ENCODE measurements at places on chromosomes 3 and 15.

- no peak overlapping the region for H3K4me3 ChIP-seq
- H3K4me1 ChIP-seq: no peaks in the 10 kb centered on the region
- H3K36me3 ChIP-seq: no peaks in the 10 kb centered on the region
These were observed 87.6 kb downstream of the P2RY1 start for GRCh38 chr3:152922554-152922953.

- H3K27me3 ChIP-seq: peaks cover 61% of the 10 kb centered on the region
- H3K27ac ChIP-seq: no peak overlapping the region
- no peaks in the 10 kb centered on the region for H3K4me1 ChIP-seq
- no peak for DNase-seq
These were observed 7.5 kb upstream of the TBC1D21 start for GRCh38 chr15:73865904-73866303.

DNA sequence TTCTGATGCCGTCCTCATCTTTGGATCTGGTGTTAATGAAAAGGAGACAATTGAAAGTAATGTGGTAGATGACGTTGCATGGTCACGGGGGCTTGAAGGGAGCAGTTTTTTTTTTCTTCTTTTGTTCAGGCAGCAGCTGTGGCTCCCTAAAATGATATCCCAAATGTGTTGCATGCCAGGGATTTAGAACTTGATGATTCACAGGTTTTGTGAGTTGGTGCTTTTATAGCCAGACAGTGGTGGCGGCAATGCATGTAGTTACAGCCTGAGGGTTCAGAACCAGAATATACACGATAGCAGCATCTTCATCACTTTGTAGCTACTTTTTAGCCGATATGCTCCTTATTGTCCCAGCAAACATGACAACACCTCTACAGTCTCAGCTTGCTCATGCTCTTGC is 133.4 kb downstream of the CHST2 start:
- H3K4me1 ChIP-seq: no peaks in the 10 kb centered on the region
- H3K27me3 ChIP-seq: no peaks in the 10 kb centered on the region
- no peaks in the 10 kb centered on the region for H3K36me3 ChIP-seq
- H3K27ac ChIP-seq: no peak overlapping the region
- DNase-seq: no peak
- no peak overlapping the region for H3K4me3 ChIP-seq

DNA sequence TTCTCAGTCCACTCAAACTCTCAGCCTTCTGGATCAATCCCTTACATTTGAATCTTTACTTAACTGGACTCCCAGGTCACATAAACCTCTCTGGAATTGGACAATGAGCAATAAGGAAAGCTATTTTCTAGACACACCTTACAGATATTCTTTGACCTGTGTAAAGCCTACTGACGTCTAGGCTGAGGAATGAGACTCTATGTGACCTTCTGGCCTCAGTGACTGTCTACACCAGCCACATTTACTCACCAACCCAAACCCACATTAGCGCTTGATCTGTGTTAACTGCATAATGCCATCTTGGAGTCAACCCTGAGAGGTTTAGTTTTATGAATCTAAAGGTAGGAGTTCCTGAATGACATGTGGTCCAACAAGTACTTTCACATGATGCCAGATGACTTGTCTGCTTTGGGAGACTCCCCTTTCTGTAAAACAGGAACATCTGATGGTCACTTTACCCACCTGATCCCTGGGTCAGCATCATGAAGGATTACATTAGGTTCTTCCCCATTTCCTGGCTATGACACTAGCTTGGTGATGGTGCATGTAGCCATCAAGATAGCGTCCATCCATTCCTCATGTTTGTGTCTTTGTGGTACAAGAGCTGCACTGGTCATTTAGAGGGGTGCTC is 11.4 kb upstream of the COMMD2 start:
- peaks cover 32% of the 10 kb centered on the region for H3K27me3 ChIP-seq
- no peak for DNase-seq
- no peak overlapping the region for H3K4me3 ChIP-seq
- no peaks in the 10 kb centered on the region for H3K4me1 ChIP-seq

- no peaks in the 10 kb centered on the region for H3K27me3 ChIP-seq
- H3K4me1 ChIP-seq: peaks cover 17% of the 10 kb centered on the region
- no peak overlapping the region for H3K4me3 ChIP-seq
These were observed 23.7 kb downstream of the CEP19 start for GRCh38 chr3:196688349-196688748.

DNA sequence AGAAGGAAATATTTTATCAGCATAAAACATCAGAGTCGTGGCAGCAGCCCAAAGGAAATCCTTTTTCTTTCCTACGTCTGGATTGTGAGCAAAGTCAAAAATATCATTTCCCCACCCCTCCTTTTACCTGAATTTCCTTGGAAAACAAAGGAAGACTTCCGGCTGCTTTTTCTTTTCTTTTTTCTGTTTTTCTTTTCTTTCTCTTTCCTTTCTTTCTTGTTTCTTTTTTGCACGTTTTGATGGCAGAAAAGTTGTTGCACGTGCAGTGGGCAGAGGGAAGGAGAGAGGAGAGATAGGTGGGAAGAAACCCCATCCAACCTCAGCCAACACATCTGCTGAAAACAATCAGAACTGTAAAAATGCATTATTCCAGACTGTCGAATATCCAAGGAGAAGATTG is 544 bp upstream of the MYO1E start:
- peaks cover 20% of the 10 kb centered on the region for H3K4me1 ChIP-seq
- H3K36me3 ChIP-seq: no peaks in the 10 kb centered on the region
- no peak for DNase-seq
- no peaks in the 10 kb centered on the region for H3K27me3 ChIP-seq
- peak overlapping the region; percentile 85 for H3K27ac ChIP-seq

DNA sequence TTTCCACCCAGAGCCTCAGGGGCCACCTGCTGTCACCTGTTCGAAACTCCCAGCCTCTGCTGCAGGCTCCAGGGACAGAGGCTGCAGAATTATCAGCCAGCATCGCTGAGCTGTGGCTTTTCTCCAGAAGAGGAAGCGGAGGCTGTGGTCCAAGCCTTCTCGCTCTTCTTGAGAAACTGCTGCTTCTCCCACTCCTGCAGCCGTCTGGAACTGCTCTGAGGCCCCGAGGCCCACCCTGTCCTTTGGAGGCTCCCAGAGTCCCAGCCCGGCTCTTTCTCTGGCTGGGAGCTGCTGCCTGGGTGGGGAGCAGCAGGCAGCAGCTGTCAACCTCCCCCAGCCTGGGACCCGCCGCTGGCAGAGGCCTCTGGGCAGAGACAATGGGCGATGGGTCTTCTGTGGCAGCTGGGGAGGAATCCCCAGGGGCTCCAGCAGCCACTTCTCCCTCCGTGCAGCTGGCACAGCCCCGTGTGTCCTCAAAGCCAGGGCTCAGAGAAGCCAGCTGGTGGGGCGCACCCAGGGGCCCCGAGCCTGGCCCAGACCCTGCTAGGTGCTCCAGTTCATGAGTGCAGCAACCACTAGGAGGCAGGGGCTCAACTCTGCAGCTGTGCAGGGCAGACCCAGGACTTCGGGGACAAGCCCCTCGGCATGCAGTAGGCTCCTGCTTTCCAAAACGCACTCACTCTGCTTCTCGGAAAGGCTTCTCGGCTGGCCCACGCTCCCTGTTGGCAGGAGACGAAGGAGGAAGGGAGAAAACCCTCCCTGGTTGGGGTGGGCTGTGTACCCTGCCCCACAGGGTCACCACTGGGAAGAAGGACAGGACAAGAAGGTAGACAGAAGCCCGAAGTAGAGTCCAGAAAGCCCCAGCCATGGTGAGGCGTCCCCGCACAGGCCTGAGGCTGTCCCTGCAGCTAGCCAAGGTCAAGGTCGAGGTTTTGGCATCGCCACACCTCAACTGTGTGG is 49.9 kb upstream of the FURIN start:
- no peak for DNase-seq
- no peak overlapping the region for H3K27ac ChIP-seq
- no peak overlapping the region for H3K4me3 ChIP-seq
- no peaks in the 10 kb centered on the region for H3K27me3 ChIP-seq
- H3K36me3 ChIP-seq: no peaks in the 10 kb centered on the region
- H3K4me1 ChIP-seq: peaks cover 20% of the 10 kb centered on the region

GRCh38 chr3:31880020-31880419 is 101.0 kb downstream of the OSBPL10 start:
- H3K36me3 ChIP-seq: no peaks in the 10 kb centered on the region
- no peak overlapping the region for H3K4me3 ChIP-seq
- H3K4me1 ChIP-seq: peaks cover 18% of the 10 kb centered on the region
- H3K27ac ChIP-seq: no peak overlapping the region
- DNase-seq: no peak

DNA sequence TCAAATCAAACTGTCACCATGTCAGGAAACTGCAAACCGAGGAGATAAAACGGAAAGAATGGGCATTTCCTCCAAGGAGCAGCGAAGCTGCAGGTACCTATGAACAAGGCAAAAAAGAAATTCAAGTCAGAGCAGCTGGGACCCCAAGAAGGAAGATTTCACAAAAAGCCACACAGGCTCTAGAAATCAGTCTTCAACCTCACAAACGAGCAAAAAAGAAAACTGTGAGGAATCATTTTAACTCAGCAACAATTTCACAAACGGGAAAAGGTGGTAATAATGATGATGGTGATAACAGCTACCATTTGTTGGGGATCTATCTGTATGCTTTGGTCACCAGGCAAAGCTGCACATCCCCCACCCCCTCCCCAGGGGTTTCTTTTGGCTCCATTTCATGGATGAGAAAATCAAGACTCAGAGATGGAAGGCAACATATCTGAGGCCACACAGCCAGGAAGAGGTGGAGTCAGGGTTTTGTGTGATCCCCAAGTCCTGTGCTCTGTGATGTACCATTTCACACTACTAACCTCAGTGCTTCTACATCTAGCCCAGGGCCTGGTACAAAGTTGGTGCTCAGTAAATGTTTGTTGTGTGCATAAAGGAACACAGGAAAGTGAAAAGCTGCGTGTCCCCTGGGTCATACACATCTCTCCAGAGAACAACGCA is 109.9 kb downstream of the IQSEC1 start:
- DNase-seq: no peak
- no peaks in the 10 kb centered on the region for H3K27me3 ChIP-seq
- peaks cover 93% of the 10 kb centered on the region for H3K4me1 ChIP-seq
- no peak overlapping the region for H3K27ac ChIP-seq

GRCh38 chr3:86594838-86595237 is 396.1 kb downstream of the VGLL3 start:
- no peaks in the 10 kb centered on the region for H3K27me3 ChIP-seq
- H3K4me1 ChIP-seq: no peaks in the 10 kb centered on the region
- no peak overlapping the region for H3K27ac ChIP-seq
- H3K4me3 ChIP-seq: no peak overlapping the region

All from suprapubic skin (tissue), 4 donors.